Fibroblast of lung (primary cell): ENCODE measurements at places on chromosomes 3 and 15. TPM values are rescaled to one million over a fixed set of nuclear protein-coding genes. Genes with fewer than 3 reads are reported as not detected.
A peak's percentile ranks its signal among the peaks of the same experiment; 100 is the strongest.

GRCh38 chr3:99760629-99761028, 57.0 kb upstream of the CMSS1 start:
- H3K4me1 ChIP-seq: peaks cover 3% of the 10 kb centered on the region
- no peak overlapping the region for H3K4me3 ChIP-seq
- H3K27ac ChIP-seq: no peak overlapping the region
- no peaks in the 10 kb centered on the region for H3K27me3 ChIP-seq
- H3K36me3 ChIP-seq: peaks cover 3% of the 10 kb centered on the region

- no peak for DNase-seq
- no peaks in the 10 kb centered on the region for H3K36me3 ChIP-seq
- no peaks in the 10 kb centered on the region for H3K4me1 ChIP-seq
- no peak overlapping the region for H3K4me3 ChIP-seq
- no peak overlapping the region for H3K27ac ChIP-seq
Measured at GRCh38 chr3:188126934-188127333, 27.0 kb upstream of the LPP start.

DNA sequence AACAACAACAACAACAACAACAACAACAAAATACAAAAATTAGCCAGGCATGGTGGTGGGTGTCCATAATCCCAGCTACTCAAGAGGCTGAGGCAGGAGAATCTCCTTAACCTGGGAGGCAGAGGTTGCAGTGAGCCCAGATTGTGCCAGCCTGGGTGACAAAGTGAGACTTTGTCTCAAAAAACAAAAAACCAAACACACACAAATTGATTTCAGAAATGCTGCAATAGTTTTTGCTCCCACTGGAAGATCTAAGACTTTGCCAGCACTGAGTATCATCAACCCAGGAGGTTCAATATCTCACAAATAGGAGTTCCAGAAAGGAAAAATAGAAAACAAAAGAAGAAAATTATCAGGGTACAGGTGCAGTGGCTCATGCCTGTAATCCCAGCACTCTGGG, 16.2 kb upstream of the CCR8 start:
- no peak overlapping the region for H3K27ac ChIP-seq
- H3K4me3 ChIP-seq: no peak overlapping the region
- H3K27me3 ChIP-seq: no peaks in the 10 kb centered on the region

GRCh38 chr3:52318186-52318816, 2.2 kb downstream of the DNAH1 start:
- H3K27ac ChIP-seq: no peak overlapping the region
- H3K4me1 ChIP-seq: peaks cover 7% of the 10 kb centered on the region
- H3K4me3 ChIP-seq: no peak overlapping the region
- H3K36me3 ChIP-seq: no peaks in the 10 kb centered on the region
- no peaks in the 10 kb centered on the region for H3K27me3 ChIP-seq

- no peak overlapping the region for H3K4me3 ChIP-seq
- no peaks in the 10 kb centered on the region for H3K4me1 ChIP-seq
- H3K27ac ChIP-seq: no peak overlapping the region
- no peaks in the 10 kb centered on the region for H3K36me3 ChIP-seq
Measured at GRCh38 chr3:114478801-114479200, 185.0 kb downstream of the TIGIT start.

- DNase-seq: peak; percentile 83
- H3K4me3 ChIP-seq: no peak overlapping the region
- no peak overlapping the region for H3K27ac ChIP-seq
Measured at GRCh38 chr15:33132722-33133345, 61.7 kb downstream of the FMN1 start.

Gene FBLN2
- 138 and 184 TPM in 2 replicates for total RNA-seq

Gene SLC51B
- 0.51 and 0.66 TPM in 2 replicates for total RNA-seq

Gene GOLGA6A
- under 0.01 TPM in 1 of 2 replicates, not detected in the other for total RNA-seq
